Activated CD8-positive, alpha-beta T cell treated with anti-CD3 and anti-CD28 coated beads for 36 hours (primary cell): ENCODE measurements at places on chromosomes 7 and 10. TPM values are rescaled to one million over a fixed set of nuclear protein-coding genes. Genes with fewer than 3 reads are reported as not detected.

The SSC4D gene
- total RNA-seq, result 0.68 TPM

The DYDC2 gene
- 0.70 TPM for total RNA-seq

The SEMA4G gene
- 1.2 TPM for total RNA-seq

The SPDYE1 gene
- total RNA-seq, result not detected

The NODAL gene
- total RNA-seq, result not detected

The PDSS1 gene
- total RNA-seq, result 16.1 TPM

The PDE1C gene
- total RNA-seq, result not detected

The DNAJC30 gene
- 7.0 TPM for total RNA-seq

The UTF1 gene
- total RNA-seq, result not detected

GRCh38 chr7:69728304-69728703 lies 130.0 kb downstream of the AUTS2 start:
- H3K4me3 ChIP-seq, result no peak overlapping the region
- no peaks in the 10 kb centered on the region for H3K36me3 ChIP-seq
- no peak for DNase-seq
- H3K4me1 ChIP-seq, result no peaks in the 10 kb centered on the region
- H3K27me3 ChIP-seq, result peaks cover 5% of the 10 kb centered on the region
- no peak overlapping the region for H3K27ac ChIP-seq

- H3K27me3 ChIP-seq, result no peaks in the 10 kb centered on the region
- no peaks in the 10 kb centered on the region for H3K36me3 ChIP-seq
- peak overlapping the region; percentile 84 for H3K27ac ChIP-seq
- H3K4me1 ChIP-seq, result peaks cover 29% of the 10 kb centered on the region
- no peak for DNase-seq
- peak overlapping the region; percentile 76 for H3K4me3 ChIP-seq
Measured at GRCh38 chr7:148962440-148962822, 65.9 kb downstream of the PDIA4 start.

GRCh38 chr10:100802607-100803006 lies 57.2 kb downstream of the PAX2 start:
- no peak overlapping the region for H3K27ac ChIP-seq
- H3K4me3 ChIP-seq, result no peak overlapping the region
- H3K4me1 ChIP-seq, result no peaks in the 10 kb centered on the region
- H3K36me3 ChIP-seq, result no peaks in the 10 kb centered on the region
- H3K27me3 ChIP-seq, result peaks cover 51% of the 10 kb centered on the region

- H3K36me3 ChIP-seq, result peaks cover 11% of the 10 kb centered on the region
- peaks cover 89% of the 10 kb centered on the region for H3K4me1 ChIP-seq
- H3K4me3 ChIP-seq, result peak overlapping the region; percentile 45
- DNase-seq, result no peak
- no peaks in the 10 kb centered on the region for H3K27me3 ChIP-seq
Measured at GRCh38 chr7:50262916-50263690, 41.4 kb upstream of the IKZF1 start.

- peak; percentile 83 for DNase-seq
- no peak overlapping the region for H3K4me3 ChIP-seq
- H3K27me3 ChIP-seq, result no peaks in the 10 kb centered on the region
Measured at GRCh38 chr7:35985126-35985754, 167.8 kb upstream of the EEPD1 start.

- peaks cover 31% of the 10 kb centered on the region for H3K4me1 ChIP-seq
- H3K4me3 ChIP-seq, result no peak overlapping the region
- H3K27me3 ChIP-seq, result no peaks in the 10 kb centered on the region
- H3K27ac ChIP-seq, result no peak overlapping the region
- peaks cover 13% of the 10 kb centered on the region for H3K36me3 ChIP-seq
Measured at GRCh38 chr7:44769376-44769775, 20.7 kb downstream of the ZMIZ2 start.

- no peak for DNase-seq
- peak overlapping the region; percentile 80 for H3K4me3 ChIP-seq
- H3K4me1 ChIP-seq, result peaks cover 5% of the 10 kb centered on the region
- H3K36me3 ChIP-seq, result no peaks in the 10 kb centered on the region
- H3K27ac ChIP-seq, result peak overlapping the region; percentile 97
- H3K27me3 ChIP-seq, result no peaks in the 10 kb centered on the region
Measured at GRCh38 chr10:31031205-31031557, 484 bp downstream of the ZNF438 start.

GRCh38 chr10:96470116-96470743 lies 43.5 kb downstream of the TLL2 start:
- DNase-seq, result peak; percentile 56
- H3K4me3 ChIP-seq, result no peak overlapping the region
- no peaks in the 10 kb centered on the region for H3K36me3 ChIP-seq
- no peak overlapping the region for H3K27ac ChIP-seq

DNA sequence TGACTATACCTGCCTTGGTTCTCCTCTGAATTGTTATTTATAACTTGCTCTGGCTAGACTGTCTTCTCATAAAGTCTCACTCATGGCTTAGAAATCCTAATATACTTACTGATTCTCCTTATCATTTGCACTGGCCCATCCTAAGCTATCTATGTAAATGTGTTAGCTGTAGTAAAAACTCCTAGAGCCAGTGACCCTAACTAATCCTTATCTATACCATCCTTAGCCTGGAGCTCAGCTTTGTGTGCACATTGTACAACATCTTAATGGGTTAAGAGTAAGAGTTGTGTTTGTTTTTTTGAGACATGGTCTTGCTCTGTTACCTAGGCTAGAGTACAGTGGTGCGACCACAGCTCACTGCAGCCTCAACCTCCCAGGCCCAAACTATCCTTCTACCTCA lies 40.8 kb downstream of the LAMB4 start:
- H3K27ac ChIP-seq, result no peak overlapping the region
- H3K27me3 ChIP-seq, result peaks cover 2% of the 10 kb centered on the region
- H3K36me3 ChIP-seq, result no peaks in the 10 kb centered on the region
- no peaks in the 10 kb centered on the region for H3K4me1 ChIP-seq

DNA sequence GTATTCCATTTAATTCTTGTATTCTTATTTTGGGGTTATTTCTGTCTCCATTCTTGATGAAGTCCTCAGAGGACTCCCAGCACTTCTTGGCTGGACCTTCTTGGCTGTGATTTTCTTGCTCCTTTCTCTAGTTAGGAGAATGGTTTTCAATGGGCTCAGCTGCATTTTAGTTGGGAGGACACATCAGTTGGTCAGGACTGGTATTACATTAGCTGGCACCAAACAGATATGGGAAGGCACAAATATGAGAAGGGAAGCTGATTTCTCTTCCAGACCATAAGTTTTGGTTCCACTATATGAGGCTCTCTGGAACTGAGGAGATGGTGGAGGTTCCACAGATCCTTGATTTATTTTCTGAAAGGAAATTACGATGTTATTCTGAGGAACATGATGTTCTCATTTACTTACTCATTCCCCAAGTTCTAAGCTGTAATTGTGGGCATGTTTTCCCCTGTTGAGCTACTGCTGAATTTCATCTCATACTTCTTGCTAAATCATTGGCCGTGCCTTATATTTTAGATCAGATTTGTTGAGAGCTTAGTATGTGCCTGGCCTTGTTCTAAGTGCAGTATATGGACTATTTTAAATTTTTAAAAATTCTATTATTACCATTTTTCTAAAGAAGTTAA lies 261.0 kb downstream of the THSD7A start:
- H3K4me3 ChIP-seq, result no peak overlapping the region
- H3K27me3 ChIP-seq, result no peaks in the 10 kb centered on the region
- DNase-seq, result no peak

DNA sequence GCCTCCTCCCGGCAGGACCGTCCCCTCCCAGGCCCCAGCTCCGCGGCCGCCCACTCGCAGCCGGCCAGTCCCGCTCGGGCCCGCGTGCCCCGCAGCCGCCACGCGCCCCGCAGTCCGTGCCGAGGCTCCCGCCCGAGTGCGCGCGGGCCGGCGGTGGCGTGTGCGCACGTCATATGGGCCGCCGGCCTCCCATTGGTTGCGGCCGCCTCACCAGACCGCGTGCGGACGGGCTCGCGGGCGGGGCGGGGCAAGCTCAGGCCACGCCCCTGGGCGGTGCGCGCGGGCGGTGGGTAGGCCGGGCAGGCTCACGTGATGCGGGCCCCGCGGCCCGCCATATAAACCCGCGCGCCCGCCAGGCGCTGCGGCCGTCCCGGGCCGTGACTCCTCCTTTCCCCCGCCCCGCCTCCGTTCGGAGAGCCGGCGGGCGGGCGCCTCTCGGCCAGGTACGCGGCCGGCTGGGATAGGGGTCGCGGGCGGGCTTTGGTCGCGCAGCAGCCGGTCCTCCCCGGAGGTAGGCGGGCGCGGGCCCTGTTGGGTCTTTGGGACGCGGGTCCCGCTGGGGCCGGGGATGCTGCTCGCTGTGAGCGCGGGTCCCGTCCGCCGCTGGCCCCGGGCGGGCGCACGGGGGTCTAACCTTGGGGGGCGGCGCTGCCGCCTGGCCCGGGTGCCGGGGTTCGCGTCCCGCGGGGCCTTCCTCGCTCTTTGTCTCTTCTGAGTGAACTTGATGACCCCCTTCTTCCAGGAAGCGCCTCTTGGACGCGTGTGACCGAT lies at the start of gene INSIG1:
Gene INSIG1 (plus strand): TSS at position 362 of the 771 bp plus-strand sequence. CDS start 408 bp downstream, at position 770.
- H3K36me3 ChIP-seq, result peaks cover 38% of the 10 kb centered on the region
- H3K27me3 ChIP-seq, result no peaks in the 10 kb centered on the region

DNA sequence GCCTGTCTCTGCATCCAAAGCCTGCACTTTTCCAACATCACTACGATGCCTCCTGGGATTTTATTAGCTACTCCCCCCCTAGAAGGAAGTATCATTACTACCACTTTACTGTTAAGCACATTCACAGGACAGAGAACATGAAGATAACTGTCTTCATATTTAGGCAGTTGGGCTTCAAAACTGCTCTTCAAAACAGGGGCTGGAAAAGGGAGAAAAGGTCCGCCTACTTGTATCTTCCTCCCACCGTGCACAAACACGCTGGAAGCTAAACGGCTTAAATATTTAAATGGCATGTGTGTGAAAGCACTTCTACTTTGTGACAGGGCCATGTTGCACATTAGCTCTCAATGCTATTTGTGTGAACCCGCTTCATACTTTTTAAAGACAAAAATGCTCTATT lies 999 bp downstream of the ITIH5 start:
- H3K4me3 ChIP-seq, result peak overlapping the region; percentile 54
- peaks cover 42% of the 10 kb centered on the region for H3K27me3 ChIP-seq
- no peaks in the 10 kb centered on the region for H3K36me3 ChIP-seq
- no peak for DNase-seq
- no peak overlapping the region for H3K27ac ChIP-seq

- peak overlapping the region; percentile 95 for H3K4me3 ChIP-seq
- H3K27me3 ChIP-seq, result no peaks in the 10 kb centered on the region
- peak overlapping the region; percentile 99 for H3K27ac ChIP-seq
Measured at GRCh38 chr7:150325110-150325611, 1.8 kb upstream of the ACTR3C start.

DNA sequence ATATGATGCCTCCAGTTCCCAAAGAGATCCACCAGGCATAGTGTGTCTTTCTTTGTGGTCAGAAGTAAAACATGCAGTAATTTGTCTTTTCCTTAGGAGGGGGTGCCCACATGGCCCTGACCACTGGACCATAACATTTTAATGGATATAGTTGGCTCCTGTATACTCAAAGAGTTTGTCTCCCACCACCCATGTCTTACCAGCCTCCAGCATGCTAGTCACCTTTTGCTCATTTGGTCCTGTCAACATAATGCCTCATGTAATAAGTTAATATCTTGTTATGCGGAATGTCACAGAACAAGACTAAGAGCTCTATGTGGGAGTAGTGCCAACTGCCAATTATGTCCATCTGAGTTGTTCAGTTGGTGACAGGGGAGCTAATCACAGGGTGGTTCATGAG lies 83.4 kb upstream of the IFRD1 start:
- peaks cover 5% of the 10 kb centered on the region for H3K27me3 ChIP-seq
- no peak overlapping the region for H3K27ac ChIP-seq
- DNase-seq, result no peak
- no peaks in the 10 kb centered on the region for H3K36me3 ChIP-seq

DNA sequence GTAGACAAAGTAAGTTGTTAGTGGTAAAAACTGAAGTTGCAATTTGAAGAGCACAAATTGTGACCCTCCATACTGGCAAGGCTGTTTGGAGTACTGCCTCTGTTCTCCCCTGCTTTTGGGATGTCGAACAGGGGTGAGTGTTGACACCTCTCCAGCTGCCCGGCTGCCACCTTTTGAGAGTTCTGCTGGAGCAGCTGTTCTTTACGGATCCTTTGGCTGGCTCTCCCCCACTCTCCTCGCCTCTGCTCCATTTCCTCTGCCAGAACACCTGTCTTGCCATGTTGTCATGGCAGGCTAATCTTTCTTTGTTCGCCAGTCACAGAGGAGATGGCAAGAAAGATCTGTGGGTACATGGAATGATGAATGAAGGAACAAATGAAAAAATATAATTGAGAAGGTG lies 34.9 kb downstream of the INSYN2A start:
- no peaks in the 10 kb centered on the region for H3K27me3 ChIP-seq
- H3K27ac ChIP-seq, result no peak overlapping the region
- no peaks in the 10 kb centered on the region for H3K4me1 ChIP-seq
- no peaks in the 10 kb centered on the region for H3K36me3 ChIP-seq
- no peak for DNase-seq

GRCh38 chr7:26515314-26515842 lies 223.7 kb downstream of the SNX10 start:
- no peaks in the 10 kb centered on the region for H3K4me1 ChIP-seq
- H3K36me3 ChIP-seq, result no peaks in the 10 kb centered on the region
- no peak overlapping the region for H3K27ac ChIP-seq
- no peak for DNase-seq
- H3K27me3 ChIP-seq, result no peaks in the 10 kb centered on the region

- H3K36me3 ChIP-seq, result no peaks in the 10 kb centered on the region
- no peak for DNase-seq
- H3K4me3 ChIP-seq, result no peak overlapping the region
- no peaks in the 10 kb centered on the region for H3K27me3 ChIP-seq
- H3K27ac ChIP-seq, result no peak overlapping the region
Measured at GRCh38 chr7:147513451-147513850, 1077.1 kb upstream of the C7orf33 start.

DNA sequence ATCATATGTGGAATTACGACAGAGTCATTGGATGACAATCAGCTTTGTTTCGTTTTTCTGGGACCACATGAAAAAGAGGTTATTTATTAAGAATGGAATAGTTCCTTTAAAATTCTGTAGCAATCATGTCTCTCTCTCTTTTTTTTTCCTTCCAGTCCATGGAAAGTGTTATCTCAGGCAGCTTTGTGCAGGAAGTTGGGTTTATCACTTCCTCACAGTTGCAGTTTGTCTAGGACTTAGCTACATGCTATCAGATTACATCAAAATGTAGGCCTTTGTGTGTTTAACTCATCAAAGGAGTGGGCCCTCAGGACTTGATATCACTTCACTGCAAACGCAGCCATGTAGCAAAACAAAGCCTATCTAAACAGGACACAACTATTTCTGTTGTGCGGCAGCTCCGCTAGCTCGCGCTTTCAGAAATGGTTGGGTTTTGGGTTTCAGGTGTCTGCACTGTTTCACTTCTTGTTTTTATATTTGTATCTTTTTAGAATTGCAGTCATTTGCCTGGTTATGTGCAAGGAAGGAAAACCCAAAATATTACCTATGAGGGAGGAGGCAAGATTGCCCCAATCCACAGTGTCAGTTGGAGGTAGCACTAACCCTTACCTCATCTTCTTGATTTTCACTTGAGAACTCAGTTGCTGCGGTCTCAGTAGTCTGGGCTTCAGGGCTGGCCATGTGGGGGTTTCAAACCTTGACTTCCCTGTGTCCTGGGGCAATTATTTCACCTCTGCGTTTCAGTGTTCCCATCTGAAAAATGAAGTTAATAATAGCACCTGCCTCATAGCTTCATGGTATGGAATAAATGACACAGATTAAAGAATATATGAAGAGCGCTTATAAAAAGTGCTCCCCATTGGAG lies 66.7 kb downstream of the HHEX start:
- H3K27me3 ChIP-seq, result no peaks in the 10 kb centered on the region
- DNase-seq, result no peak
- no peak overlapping the region for H3K27ac ChIP-seq
- H3K4me3 ChIP-seq, result no peak overlapping the region
- peaks cover 9% of the 10 kb centered on the region for H3K4me1 ChIP-seq

GRCh38 chr10:23192712-23193434 lies 761 bp downstream of the PTF1A start:
- H3K27ac ChIP-seq, result no peak overlapping the region
- no peak for DNase-seq
- no peaks in the 10 kb centered on the region for H3K36me3 ChIP-seq
